ENCODE measurements at places on chromosomes 1 and 21.

- no peak for DNase-seq
These were observed 15.2 kb upstream of the HMCN1 start for GRCh38 chr1:185719021-185719420.

DNA sequence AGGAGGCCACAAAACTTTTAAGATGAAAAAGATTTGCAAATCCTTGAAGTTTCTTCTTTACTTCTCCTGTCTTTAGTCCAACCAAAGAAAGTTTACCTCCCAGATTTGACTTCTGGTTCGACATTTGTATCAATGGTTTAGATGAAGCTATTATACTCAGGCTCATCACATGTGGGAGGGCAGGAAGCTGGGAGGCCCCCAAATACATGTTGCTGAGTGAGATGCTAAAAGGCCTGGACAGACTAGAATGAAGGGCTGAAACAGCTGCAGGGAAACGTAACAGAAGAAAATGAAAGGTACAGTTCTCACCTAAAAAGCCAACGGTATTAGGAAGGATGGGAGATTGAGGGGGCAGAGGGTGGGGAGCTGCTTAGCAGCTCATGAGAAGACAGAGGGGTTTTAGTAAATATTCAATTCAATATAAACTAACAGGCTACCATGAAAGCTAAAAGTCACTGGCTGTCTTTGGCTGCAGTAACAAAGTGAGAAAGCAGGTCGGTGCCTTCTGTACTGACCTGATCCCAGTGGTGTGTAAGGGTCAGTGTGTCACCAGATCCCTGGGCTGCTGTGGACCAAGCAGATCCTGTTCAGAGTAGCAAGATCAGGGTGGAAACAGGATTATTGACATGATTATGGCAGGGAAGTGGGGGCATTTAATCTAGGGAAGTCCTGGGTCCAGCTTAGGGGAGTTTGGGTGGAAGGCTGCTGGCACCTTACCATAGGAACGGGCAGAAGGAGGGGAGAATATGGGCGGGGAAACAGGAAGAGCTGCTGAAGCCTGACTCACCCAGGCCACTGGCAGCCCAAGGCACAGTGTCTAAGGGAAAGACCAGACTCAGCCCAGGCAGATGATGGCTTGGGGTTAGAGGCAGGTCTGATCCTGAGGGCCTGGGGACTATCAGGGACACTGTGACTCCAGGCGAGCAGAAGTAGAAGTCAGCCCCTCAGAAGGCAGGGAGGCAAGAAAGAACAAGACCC is 60.4 kb downstream of the KCNN3 start:
- no peak for DNase-seq

- DNase-seq = no peak
These were observed 103.9 kb downstream of the COLGALT2 start for GRCh38 chr1:183933528-183934179.

GRCh38 chr1:61361931-61362330 is 279.6 kb downstream of the NFIA start:
- no peak for DNase-seq

GRCh38 chr1:230268371-230269170 is 157.6 kb downstream of the PGBD5 start:
- DNase-seq = no peak

- DNase-seq = peak; percentile 30
These were observed 1.1 kb downstream of the AKT3 start for GRCh38 chr1:243848858-243849420.

GRCh38 chr21:44874497-44875315 is 1.2 kb upstream of the PTTG1IP start:
- DNase-seq = peak; percentile 43

DNA sequence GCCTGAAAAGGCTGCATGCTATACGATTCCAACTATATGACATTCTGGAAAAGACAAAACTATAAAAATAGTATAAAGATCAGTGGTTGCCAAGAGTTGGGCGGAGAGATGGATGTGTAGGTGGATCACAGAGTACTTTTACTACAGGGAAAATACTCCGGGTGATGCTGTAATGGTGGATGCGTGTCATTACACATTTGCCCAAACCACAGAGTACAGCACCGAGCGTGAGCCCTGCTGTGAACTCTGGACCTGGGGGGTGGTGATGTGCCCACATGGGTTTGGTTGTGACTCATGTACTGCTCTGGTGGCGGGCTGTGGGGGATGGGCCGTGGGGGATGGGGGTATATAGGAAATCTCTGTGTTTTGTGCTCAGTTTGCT is 162.7 kb upstream of the COL6A1 start:
- peak; percentile 64 for DNase-seq

GRCh38 chr1:215146240-215146975 is 63.9 kb downstream of the KCNK2 start:
- no peak for DNase-seq

GRCh38 chr21:39156024-39156423 is 27.2 kb downstream of the PSMG1 start:
- DNase-seq = no peak

- no peak for DNase-seq
These were observed 103.6 kb upstream of the RAB4A start for GRCh38 chr1:229167318-229167717.

GRCh38 chr1:62317021-62317768 is 2.0 kb downstream of the KANK4 start:
- DNase-seq = no peak

DNA sequence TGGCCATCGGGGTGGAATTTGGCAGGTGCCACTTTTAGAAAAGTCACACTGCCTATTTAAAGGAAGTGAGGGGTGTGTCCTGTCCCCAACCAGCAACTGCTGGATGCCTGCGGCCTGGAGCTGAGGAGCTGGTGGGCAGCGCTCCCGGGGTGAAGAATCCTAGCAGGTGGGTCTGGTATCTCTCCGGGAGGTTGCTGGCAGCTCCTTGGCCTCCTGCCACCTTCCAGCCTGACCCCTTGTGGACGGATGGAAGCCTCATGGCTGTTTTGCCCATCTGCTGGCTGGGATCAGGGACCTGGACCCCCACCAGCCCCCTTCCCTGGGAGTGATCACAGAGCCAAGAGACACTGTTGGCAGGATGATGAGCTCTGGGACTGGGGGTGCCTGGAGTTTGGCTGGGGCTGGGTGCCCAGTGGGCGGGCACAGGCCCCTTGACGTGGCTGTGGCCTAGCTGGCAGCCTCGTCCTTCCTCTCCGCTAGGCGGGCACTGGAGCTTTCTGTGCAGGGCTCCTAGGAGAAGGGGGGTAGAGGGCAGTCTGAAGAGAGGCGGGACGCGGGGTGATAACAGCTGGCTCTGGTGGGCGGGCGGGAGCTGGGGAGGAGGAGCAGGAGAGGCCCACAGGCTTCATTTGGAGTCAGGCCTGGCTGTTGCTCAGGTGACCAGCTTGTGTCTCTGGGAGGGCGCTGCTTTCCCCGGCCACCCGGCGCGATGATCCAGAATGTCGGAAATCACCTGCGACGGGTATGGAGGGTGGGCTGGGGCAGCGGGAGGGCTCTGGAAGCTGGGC is at the start of gene ACOT11:
Gene ACOT11, plus strand, starts transcription at position 628 of the 788 bp plus-strand sequence. Its CDS starts 82 bp downstream, at position 710.
- no peak for DNase-seq

DNA sequence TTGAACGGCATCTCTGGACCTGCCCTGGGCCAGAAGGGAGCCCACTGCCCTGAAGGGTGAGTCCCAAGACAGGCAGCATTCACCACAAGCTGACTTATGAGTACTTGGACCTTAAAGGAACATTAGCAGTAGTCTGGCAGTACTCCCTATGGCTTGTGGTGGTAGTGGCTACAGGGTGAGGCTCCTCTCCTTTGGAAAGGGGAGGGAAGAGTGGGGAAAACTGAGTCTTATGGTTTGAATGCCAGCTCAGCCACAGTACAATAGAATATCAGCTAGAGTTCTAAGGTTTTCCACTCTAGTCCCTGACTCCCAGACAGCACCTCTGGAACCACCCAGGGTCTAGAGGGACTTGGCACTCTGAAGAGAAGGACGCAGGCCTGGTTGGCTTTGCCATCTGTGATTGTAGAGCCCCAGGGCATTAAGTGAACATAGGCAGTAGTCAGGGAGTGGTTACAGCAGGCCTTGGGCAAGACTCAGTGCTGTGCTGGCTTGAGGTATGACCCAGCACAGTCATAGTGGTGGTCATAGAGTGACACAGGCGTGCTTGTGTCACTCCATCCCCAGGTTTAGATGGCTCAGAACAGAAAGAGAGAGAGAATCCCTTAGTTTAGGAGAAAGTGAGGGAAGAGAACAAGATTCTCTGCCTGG is 31.0 kb downstream of the CD53 start:
- no peak for DNase-seq

DNA sequence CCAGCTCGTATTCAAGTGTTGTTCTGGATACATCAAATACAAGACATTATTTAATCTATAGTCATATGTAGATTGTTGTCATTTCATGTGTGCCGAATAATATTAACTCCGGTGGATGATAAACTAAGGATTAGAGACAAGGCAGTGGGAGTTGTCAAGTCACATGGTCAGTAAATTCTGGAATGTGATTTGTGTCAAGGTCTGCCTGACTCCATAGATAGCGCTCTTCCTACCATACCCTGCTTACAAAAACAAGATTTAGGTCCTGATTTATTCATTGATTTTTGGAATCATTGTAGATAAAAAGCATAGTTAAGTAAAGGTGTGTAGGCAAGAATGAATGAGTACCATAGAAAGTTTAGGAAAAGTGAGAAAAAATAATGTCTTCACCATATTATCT is 2.6 kb downstream of the TNNI3K start:
- no peak for DNase-seq

- DNase-seq = no peak
These were observed 7.8 kb downstream of the NUAK2 start for GRCh38 chr1:205313563-205314308.

DNA sequence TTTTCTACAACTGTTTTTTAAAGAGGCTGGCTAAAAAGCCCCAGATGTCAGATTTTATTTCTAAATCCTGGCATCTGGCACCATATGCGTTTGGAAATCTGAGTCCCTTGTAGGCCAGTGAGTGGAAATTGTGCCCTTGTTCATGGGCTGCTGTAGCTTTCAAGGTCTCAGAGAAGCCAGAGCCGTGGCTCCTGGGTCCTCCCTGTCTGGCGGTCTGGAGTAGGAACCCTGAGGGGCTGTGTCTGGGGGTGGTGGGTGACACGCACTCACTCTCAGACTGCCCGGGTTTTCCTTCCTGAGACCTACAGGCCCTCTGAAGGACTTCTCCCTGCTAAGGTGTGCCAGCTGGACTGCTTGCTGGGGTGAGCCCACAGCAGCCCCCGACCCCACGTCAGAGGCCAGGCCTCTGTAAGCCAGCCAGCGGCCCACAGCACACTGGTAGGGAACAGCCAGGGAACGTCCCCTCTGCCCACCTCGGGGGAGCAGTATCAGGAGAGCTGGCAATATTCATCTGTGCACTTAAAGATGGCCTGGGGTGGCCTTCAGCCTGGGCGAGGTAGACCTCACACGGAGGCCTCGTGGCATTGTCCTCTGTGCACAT is 151.5 kb downstream of the PEX14 start:
- no peak for DNase-seq

DNA sequence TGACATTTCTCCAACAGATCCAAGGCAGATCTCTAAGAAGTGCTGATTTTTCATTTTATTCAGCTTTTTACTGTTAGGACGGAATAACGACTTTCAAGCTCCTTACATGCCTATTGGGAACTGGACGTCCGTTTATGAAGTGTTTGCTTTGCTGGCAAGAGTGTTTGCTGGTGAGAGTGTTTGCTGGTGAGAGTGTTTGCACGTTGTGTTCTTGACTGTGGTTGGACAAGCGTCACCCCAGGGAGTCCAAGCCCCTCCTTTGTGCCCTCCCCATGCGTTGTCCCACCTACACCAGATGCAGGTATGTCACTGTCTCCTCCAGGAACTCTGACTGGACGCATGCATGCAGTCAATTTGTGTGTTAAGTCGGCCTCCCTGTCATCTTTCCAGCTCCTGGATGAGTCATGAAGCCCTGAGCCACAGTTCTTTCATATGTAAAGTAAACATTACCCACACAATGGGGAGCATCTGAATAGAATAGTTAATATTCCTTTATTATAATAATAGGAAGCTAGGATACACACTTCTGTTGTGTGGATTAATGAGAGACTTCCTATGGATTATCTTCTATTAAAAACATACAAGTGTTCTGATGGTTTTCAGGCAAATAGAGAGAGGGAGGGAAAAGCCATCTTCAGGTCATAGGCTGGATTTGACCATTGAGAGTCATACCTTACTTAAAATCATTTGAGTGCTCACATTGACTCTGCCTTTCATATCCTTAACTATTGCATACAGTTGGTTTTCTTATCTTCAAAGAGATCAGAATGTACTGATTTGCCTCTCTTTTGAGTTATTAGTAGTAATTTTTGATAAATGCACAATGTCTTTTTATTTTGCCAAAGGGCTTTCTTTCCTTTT is 119.2 kb downstream of the GALNT2 start:
- DNase-seq = no peak

Data from activated T-helper 2 cell treated with anti-CD3 and anti-CD28 coated beads, Interferon-gamma antibody, Interleukin-2, Interleukin-4, amounts not matched to agents 10 μg/mL and 5 μg/mL and 100 μg/mL, durations not matched to agents 14 hours and 24 hours and 36 hours (primary cell).